ENCODE measurements at places on chromosomes 5 and 9. TPM values are rescaled to one million over a fixed set of nuclear protein-coding genes. Genes with fewer than 3 reads are reported as not detected.

DNA sequence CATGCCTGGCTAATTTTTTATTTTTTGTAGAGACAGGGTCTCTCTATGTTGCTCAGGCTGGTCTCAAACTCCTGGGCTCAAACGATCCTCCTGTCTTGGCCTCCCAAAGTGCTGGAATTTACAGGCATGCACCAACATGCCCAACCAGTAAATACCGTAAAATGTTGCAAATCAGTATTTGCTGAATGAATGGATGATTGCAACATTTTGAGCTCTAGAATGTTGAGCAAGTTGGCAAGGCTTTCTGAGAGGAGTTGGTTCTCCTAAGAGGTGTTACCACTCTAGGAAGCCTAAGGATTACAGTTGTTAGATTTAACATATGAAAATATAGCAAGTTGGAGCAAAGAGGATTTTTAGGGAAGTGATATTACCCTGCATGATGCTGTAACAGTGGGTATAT, 15.6 kb upstream of the DMXL1 start:
- ATAC-seq = no peak

The CYLC2 gene
- total RNA-seq = not detected

The BARX1 gene
- 1.3 TPM for total RNA-seq

GRCh38 chr9:130931508-130932254, 7.4 kb downstream of the FIBCD1 start:
- ATAC-seq = no peak

DNA sequence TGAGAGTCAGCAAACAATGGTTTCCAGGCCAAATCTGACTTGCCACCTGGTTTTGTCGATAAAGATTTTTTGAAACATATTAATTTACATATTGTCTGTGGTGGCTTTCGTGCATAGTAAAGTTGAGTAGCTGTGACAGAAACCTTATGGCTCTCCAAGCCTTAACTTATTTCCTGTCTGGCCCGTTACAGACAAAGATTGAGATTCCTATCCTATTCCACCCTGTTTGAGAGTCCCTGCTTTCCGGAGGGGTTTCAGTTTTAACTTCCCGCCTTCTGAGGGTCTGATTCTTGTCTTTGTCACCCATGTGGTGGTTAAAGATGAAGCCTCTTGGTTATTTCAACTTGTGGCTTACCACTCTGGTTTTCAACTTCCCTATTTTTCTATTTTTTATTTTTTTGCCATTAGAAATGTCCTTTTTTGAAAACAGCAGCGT, 11.4 kb downstream of the OTULIN start:
- peak; percentile 55 for ATAC-seq

DNA sequence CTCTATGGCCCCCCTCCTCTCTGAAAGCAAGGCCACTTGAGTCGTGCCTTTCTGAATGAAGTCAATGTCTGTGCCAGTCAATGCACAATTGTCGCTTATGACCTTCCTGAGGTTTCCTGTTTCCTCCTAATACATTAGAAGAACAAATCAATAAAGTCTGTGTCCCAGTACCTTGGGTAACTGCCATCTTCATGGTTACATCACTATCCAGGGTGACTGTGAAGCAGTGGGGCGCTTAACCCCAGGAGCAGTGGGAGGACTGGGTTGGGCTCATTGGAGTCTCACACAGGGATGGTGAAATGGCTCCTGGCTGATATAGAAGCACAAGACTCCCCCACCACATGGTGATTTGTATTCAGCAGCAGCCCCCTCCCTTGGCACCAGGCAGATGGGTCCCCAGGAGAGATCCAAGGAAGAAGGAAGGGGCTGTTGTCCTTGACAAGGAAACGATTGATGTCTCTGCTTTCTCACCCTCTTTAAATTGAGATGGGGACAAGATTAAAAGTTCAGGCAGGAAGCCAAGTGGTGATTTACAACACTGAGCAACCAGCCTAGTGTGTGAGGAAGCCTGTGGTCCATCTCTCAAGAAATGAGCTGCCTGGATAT, 261.9 kb upstream of the ZNF462 start:
- ATAC-seq = no peak

The PCDHA11 gene
- total RNA-seq = not detected

The PAPPA gene
- 0.26 TPM for total RNA-seq
